ENCODE measurements at places on chromosomes 1 and 21.

DNA sequence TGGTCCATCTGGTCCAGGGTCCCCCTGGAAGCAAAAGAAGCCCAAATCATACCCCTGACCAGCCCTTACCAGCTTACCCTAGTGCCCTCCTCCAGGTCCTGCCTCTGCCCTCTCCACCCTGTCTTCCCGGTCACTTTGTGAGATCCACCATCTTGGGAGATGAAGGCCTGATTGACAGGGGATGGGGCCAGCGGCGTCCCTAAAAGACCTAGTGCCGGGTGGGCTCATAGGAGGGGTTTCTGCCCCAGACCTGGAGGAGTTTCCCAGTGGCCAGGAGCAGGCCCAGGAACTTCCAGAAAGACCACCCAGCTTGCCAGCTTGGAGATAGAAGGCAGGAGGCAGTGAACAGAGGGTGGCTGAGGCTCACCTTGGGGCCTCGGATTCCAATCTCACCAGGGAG is 5.4 kb downstream of the COL9A2 start:
- no peak for DNase-seq

DNA sequence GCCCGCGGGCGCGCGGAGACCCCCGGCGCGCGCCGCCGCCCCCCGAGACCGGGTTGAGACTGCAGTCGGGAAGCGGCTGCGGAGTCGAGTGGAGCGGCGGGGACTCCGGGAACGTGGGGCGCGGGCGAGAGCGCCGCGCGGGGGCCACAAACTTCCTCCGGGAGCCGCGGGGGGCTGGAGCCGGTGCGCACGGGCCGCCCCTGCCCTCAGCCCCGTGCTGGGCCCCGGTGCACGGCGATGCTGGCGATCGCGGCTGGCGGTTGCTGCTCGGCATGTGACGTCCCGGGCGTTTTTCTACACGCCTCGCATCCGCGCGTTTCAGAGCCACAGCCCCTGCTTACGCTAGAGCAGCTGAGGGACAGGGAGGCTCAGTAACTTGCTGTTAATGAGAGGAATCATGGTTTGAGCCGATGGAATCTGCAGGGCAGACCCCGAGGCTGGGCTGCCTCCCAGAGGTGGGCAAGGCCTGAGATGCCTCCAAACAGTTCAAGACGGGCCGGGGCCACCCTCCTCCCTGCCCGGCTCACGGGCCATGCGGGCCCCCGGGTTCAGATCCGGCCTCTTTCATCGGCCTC is 520 bp downstream of the TMEM201 start:
- DNase-seq, result no peak

DNA sequence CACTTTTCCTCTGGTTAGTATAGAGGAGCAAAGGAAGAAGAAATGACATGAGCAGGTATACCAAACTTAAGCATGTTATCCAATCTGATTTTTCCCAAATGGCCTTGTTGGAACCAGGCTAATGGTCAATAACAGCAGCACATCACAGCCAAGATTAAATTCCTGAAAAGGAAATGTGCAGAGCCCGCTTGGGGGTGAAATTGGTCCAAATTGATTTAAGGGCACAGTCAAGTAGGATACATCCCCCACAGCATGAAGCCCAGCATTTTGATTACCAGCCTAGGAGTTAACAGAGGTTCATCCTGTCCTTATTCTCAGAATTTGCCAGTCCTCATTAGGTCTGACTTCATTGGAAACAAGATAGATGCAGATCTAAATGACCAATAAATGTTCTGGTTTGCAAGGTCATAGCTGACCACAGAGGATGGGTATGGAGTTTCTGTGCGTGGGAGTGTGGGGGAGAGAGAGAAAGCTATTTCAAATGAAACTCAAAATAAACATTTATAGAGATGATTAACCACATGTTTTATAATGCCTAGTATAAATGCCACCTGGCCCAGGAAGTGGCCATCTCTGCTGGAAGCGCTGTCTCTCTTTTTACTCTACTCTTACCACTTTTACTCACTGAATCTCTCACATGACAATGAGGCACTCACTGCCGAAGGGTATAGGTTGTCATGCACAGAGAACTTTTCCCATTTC is 38.7 kb downstream of the RGS5 start:
- DNase-seq, result peak; percentile 80

DNA sequence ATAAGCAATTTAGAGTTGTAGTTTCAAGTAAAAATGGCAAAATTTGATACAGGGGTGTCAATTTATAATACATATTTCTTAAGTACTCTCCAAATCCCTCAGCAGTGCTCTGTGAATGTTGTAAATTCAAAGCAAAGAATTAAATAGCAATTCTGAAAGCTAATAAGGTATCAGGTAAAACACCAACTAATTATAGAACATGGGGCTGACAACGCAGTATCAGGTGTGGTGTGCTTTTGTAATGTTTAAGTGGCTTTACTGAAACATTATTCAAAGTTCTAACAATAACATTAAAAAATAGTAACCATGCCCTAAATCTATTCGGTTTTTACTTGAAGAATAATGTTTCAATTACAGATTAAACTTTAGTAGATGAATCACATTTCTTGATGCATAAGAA is 1271.2 kb upstream of the ADGRL2 start:
- no peak for DNase-seq

- DNase-seq, result no peak
Observed at GRCh38 chr1:110554871-110555801, 36.2 kb upstream of the KCNA10 start.

- DNase-seq, result no peak
Observed at GRCh38 chr1:191876631-191877030, 281.6 kb upstream of the RGS18 start.

DNA sequence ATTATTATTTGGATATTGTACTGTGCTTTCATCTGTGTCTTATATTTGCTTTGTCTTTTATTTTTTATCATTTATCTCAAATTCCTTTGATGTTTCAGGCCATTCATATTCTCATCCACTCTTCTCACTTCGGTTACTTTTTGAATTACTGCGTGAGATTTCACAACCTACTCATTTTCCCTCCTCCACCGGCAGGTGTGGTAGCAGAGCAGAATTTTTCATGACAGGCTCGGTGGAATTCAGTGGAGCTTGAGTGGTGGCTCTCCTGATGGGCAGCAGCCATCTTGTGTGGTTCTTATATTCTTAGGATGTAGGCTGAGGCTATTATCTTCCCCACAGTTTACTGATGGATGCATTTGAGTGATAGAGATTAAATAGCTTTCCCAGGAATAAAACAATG is 92.3 kb upstream of the IVNS1ABP start:
- no peak for DNase-seq

- DNase-seq, result peak; percentile 27
Observed at GRCh38 chr1:40404670-40405462, 31.3 kb downstream of the SMAP2 start.

DNA sequence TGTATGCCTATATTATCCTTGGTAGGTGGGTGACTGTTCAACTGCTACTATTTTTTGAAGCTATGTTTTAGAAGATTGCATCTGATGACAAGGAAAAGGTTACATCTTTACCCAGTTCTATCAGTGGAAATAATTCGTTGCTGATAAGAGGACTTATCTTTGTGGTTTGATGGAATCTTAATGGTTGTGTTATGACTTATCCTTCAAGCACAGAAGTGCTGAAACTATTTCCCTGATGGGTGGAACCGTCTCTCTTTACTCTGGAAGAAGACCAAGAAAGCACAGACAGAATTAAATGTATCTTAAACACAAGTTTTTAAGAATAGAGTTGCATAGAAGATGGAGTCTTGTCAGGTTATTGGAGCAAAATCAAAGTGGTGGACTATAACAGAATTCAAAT is 437.7 kb upstream of the KAZN start:
- no peak for DNase-seq

Measured in AG09309 (cell line).